ENCODE measurements at places on chromosomes 16 and 17.

DNA sequence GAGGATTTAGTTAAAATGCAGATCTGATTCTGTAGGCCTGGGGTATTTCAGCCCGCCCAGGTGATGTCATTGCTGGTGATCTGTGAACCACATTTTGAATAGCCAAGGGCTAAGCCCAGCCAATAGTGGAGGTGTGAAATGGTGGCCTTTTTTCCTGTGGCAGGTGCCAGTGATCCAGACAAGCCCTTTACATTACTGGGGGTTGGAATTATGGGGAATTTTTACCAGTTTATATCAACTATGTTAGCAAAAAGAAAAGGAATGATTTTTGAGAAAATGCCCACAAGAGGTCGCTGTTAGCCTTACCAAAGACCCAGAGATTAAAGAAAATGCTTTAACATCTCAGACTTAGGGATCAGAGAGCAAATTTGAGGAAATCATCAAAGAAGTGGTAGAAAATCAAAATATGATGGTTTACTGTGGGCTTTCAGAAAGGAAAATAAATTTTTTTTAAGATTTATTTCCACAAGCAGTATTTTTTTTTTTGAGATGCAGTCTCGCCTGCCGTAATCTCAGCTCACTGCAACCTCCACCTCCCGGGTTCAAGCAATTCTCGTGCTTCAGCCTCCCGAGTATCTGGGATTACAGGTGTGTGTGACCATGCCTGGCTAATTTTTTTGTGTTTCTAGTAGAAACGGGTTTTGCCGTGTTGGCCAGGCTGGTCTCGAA is 3.9 kb downstream of the VPS35L start:
- peak; percentile 83 for DNase-seq

DNA sequence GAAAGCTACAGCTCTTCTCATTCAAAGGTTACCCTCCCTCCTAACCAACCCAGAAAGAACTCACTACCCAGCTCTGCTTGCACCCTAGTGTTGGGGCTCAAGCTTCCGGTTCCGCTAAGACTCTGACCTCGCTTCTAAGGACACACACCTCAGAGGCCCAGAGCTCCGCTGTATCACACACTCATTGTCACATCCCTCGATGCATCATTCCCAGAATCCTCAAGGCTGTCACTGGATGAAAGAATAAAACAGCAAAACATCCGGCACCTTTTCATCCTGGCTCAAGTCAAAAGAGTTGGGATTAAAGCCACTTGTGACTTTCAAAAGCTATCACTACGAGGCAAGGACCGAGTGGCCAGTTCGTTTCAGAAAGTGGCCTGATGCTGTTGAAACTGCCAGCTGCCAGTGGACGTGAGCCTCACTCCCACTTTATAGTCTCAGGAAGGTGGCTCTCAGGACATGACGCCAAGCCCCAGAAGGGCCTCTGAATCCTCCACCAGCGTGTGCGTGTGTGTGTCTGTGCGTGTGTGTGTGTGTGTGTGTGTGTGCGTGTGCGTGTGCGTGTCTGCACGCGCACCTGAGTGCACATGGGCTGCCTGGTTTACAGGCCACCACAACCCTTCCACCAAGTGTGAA is 29.0 kb downstream of the ZFHX3 start:
- no peak for DNase-seq

DNA sequence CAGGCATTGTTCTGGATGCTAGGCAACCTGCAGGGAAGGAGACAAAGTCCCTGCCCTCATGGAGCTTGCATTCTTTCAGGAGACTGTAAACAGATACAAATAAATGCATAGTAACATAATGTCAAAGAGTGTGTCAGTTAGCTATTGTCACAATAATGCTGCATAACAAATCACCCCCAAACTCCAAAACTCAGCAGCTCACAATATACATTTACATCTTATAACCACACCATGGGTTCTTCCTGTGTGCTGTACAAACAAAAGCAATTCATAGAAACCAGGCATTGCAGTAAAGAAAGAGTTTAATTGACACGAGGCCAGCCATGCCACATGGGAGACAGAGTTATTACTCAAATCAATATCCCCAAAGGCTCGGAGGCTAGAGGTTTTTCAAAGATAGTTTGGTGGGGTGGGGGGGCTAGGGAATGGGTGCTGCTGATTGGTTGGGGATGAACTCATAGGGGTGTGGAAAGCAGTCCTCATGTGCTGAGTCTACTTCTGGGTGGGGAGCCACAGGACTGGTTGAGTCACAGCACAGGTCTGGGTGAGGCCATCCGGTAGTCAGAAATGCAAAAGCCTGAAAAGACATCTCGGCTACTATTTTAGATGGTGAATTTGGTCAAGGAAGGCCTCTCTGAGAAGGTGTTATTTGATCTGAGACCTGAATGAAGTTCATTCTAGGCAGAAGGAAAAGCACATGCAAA is 79.0 kb downstream of the GPRC5B start:
- DNase-seq = no peak

DNA sequence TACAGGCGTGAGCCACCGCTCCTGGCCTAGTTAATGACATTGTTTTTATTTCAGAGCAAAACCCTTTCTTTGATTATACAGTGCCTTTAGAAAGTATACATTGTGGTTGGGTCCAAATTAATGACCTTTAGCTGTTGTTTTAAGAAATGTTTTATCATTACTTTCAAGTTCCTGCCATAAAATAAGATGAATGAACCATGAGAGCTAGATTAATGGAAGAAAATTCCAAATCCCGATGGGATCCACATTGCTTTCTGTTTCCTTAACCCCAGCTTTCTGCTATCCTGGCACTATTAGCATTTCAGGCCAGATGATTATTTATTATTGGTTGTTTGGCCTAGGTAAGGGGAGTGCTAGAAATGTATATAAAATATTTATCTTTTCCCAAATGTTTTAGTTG is 131.7 kb downstream of the ABCC1 start:
- DNase-seq = no peak

- peak; percentile 78 for DNase-seq
These were observed 956 bp upstream of the IST1 start for GRCh38 chr16:71894229-71894920.

GRCh38 chr16:87877942-87878507 is 8.7 kb upstream of the SLC7A5 start:
- peak; percentile 47 for DNase-seq

- no peak for DNase-seq
These were observed 29.5 kb downstream of the TRAP1 start for GRCh38 chr16:3687792-3688191.

DNA sequence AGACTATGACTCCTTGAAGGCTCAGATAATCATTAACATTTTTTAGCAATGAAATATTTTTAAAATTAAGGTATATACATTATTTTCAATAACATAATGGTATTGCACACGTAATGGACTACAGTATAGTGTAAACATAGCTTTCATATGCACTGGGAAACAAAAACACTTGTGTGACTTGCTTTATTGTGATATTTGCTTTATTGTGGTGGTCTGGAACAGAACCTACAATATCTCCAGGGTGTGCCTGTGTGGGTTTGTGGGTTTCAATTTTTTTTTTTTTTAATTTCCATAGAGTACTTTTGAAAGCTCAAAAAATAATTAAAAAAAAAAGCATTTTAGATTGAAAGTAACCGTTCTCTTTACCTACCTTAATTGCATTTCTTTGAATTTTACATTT is 25.3 kb downstream of the CYLD start:
- DNase-seq = no peak

DNA sequence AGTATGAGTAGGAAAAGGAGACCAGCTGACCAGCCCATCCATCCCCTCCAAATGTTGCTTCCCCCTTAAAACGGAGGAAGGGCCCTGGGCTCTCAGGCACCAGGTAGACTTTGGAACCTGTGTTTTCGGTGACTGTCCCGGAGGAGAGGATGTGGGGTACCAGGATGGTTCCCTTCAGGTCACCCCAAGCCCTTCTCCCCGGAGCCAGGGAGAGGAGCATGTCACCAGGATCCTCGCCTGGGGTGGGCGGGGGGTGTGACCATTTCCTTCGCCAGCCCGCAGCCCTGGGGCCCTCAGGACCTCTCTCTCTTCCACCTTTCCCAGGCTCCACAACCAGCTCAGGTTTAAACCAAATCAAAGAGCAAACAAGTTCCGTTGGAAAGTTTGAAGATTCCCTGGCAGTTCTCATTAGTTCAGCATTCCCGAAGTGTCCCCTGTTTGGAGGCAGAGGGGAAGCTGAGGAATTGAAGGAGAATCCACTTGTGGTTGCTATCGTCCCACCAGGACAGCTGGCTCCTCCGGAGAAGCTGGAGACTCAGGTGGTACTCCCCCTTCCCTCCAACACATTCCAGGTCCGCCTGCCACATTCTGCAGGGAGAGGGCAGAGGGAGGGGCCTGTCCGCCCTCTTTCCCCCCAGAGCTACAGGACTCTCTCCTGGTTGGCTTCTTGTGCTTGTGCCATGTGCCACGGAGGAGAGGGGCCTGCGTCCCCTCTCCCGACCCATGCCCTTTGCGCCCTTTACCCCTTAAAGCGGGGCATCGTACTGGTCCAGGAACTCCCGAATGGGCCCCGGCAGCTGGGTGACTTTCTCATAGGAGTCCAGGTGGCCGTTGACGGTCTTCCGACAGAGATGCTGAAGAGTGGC is 2.0 kb downstream of the SOCS3 start:
- no peak for DNase-seq

Measured in suppressor macrophage treated with lipopolysaccharide for 1 hour (primary cell).